WTC11 (cell line): ENCODE measurements at places on chromosomes 12 and 14.
A peak's percentile ranks its signal among the peaks of the same experiment; 100 is the strongest.

DNA sequence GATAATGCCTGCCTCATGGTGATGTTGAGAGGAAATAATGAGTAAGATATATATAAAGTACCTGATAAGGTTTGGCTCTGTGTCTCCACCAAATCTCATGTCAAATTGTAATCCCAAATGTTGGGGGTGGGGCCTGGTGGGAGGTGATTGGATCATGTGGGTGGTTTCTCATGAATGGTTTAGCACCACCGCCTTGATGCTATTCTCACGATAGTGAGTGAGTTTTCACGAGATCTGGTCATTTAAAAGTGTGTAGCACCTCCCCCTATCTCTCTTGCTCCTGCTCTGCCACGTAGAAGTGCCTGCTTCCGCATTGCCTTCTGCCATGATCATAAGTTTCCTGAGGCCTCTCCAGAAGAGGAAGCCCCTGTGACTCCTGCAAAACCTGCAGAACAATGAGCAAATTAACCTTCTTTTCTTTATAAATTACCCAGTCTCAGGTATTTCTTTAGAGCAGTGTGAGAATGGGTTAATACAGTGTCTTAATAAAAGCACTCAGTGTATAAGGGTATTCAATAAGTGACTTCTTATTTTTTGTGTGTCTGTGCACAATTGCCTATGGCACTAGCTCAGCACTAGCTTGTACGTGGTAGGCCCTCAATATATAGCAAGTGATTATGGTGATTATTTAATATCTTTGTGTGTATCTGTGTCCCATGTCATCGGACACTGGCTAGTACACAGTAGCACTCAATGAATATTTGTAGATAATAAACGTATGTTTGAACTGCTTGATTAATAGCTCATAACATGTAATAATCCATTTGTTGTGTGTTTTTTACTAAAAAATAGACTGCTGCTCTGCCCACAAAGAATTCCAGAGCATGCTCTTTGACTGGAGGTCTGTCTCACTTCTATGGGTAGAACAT lies 138.1 kb upstream of the LMNTD1 start:
- no peak for DNase-seq

- no peak for DNase-seq
These were observed 1.2 kb upstream of the GOLGA5 start for GRCh38 chr14:92792885-92793284.

GRCh38 chr12:82527165-82527780 lies 159.4 kb upstream of the TMTC2 start:
- DNase-seq = peak; percentile 16

- DNase-seq = no peak
These were observed 53.5 kb downstream of the SLC38A6 start for GRCh38 chr14:61034416-61035120.

DNA sequence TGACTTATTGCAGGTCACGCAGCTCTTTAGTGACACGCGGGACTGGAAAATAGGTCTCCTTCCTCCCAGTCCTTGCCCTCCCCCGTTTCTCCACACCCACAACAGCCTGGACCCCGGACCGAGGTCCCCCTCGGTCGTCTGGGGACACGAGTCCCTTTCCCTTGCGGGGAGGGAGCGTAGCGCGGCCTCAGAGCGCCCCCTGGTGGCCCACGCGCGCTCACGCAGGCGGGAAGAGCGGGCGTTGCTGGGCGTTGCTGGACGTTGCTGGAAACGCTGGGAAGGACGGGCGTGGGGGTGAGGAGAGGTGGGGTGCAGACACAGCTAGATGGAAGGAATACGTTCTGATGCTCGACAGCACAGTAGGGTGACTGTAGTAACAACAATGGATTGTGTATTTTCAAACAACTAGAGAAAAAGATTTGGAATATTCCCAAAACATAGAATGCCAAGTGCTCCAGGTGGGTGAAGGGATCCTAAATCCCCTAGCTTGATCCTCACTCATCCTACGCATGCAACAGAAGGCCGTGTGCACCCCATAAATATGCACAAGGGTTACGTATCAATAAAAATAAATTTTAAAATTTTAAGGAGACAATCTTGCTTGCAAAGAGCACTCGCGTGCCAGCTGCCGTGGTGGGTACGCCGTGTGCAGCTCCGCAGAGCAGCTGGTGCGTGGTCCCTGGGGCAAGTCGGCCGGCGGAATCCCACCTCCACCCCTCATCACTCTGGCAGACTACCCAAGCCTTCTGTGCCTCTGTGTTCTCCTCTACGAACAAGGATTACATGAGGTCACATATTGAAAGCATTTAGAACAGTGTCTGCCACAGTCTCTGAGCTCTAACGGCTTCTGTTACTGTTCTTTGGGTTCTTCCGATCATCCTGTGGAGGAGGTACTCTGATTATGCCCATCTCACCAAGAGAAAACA lies 87.4 kb downstream of the B4GALNT3 start:
- peak; percentile 81 for DNase-seq

- DNase-seq = no peak
These were observed 68.9 kb downstream of the NCOR2 start for GRCh38 chr12:124498275-124499189.

DNA sequence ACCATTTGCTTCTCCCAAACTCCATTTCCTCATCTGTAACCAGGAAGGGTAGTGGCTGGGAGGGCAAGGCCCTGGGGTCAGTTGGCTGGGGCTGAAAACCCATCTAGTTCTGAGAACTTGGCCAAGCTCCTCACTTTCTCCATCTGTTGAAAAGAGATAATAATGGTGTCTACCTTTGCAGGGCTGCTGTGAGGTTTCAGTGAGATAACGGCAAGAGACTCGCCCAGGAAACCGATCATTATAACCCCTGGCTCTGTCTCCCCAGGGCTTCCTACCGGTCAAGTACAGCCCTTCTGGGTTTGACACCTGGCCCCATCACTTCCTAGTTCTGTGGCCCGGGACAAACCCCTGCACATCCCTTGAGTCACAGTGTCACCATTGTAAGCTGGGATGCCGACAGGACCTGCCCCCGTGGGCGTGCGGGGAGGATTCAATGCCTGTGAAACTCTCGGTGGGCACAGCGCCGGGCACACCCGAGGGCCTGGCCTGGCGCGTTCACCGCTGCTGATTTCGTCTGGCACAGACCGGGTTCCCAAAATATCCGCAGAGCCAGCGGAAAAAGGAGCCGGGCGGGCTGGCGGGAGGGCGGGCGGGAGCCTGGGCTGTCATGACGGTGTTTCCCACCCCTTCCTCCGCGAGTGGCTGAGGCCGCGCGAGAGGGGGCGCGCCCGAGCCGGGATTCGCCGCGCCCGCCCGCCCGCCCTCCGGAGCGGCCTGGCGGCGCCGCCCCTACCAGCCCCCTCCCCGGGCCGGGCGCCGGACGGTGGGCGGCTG lies 4.4 kb downstream of the KMT5A start:
- peak; percentile 62 for DNase-seq

GRCh38 chr14:80844872-80845271 lies 96.7 kb downstream of the CEP128 start:
- no peak for DNase-seq

DNA sequence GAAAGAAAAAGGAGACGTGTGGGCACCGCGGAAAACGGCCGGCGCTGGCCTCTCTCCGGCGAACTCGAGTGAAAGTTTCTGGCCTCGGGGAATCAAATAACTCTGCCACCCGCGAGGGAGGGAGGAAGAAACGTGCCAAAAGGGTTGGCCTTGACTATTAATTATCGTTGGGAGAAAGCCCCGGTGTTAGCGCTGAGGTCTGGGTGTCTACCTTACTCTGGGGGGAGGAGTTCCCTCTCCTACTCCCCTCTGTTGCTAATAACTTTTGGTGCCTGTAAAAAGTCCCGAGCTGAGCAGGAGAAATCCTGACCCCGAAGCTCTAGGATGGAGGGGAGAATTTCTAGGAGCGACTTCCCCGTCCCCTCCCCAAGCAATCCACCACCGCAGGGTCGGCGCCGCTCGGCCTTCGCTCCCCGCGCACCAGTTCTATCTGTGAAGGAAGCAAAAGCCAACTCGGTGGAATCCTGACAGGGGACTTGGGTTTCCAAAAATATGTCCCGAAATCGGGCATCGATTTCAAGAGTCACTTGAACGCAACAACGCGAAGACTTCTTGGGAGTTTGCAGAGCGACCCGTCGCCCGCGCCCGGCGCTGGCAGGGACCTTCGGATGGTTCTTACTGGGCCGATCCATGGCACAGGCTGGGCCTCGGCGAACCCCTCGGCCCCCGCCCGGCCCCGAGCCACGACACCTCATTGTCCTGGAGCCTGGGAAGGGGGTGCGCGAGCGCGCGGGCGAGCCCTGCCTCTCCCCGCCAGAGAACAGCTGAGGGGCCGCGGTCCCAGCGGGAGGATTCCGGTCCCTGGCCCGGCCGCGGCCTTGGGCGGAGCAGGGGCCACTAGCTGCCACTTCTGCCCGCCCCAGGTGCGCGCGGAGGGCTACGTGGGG lies 1.7 kb downstream of the OTX2 start:
- peak; percentile 61 for DNase-seq

GRCh38 chr12:26128168-26128567 lies 3.3 kb upstream of the BHLHE41 start:
- no peak for DNase-seq

GRCh38 chr12:114160445-114160844 lies 194.3 kb upstream of the RBM19 start:
- DNase-seq = no peak

DNA sequence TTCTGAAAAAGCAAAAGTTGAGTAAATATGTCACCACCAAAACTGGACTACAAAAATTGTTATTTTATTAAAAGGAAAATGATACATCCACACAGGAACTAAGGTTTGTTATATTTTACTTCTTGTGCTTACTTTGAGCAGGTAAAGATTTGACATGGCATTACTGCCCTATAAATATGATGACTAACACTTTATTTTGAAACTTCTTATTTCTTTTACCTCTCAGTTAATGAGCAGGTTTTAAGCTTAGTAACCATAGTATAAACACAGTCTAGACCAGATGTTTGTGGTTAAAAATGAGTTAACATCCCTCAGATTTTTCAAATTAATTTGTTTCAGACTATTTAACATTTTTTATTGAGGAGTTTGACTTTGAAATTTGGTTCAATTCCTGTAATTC lies 862.5 kb upstream of the USP15 start:
- DNase-seq = no peak

DNA sequence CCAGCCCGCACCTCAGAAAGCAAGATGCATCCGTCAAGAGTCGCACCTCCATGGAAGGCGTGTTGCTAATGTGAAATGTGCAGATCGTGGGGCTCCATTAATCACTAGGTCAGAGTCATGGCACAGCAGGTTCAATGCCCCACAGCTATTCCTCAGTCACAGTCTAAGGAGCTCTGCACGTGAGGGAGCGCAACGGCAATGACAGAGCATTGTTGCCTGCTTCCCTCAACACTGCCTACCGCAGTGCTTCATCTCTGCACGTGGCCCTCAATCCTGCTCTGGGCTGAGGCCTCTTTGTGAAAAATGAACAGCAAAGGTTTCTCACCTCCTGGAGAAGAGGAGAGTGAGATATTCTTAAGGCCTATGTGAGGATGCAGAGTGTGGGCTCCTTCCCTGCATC lies 995.2 kb upstream of the TMEM132C start:
- no peak for DNase-seq

- DNase-seq = peak; percentile 69
These were observed 62.4 kb downstream of the GSC start for GRCh38 chr14:94707494-94707893.

GRCh38 chr12:105261010-105261409 lies 25.0 kb upstream of the APPL2 start:
- no peak for DNase-seq

DNA sequence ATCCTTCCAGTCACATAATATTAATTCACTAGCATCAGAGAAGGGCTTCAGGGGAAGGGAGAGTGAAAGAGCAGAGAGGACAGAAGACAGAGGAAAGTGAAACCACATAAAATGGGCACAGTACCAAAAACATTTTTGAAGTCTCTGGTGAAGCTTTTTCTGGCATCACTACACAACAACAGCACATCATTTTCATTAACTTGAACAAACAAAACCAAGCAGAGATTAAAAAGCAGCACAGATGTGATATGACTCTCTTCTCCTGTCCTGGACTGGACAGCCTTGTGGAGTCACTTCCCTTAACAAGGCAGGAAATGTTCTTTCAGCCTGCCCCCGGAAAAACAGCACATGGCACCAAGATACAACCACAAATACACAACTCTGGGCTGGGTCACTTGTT lies 112.0 kb downstream of the TSPAN8 start:
- DNase-seq = no peak

- DNase-seq = no peak
These were observed 111.2 kb upstream of the SLC38A2 start for GRCh38 chr12:46483572-46484395.

- DNase-seq = peak; percentile 64
These were observed 2.9 kb downstream of the ZFHX2 start for GRCh38 chr14:23548351-23549318.

GRCh38 chr12:121789800-121790728 lies 3.4 kb downstream of the RHOF start:
- DNase-seq = no peak

- no peak for DNase-seq
These were observed 7.2 kb downstream of the KLHL33 start for GRCh38 chr14:20428802-20429201.

DNA sequence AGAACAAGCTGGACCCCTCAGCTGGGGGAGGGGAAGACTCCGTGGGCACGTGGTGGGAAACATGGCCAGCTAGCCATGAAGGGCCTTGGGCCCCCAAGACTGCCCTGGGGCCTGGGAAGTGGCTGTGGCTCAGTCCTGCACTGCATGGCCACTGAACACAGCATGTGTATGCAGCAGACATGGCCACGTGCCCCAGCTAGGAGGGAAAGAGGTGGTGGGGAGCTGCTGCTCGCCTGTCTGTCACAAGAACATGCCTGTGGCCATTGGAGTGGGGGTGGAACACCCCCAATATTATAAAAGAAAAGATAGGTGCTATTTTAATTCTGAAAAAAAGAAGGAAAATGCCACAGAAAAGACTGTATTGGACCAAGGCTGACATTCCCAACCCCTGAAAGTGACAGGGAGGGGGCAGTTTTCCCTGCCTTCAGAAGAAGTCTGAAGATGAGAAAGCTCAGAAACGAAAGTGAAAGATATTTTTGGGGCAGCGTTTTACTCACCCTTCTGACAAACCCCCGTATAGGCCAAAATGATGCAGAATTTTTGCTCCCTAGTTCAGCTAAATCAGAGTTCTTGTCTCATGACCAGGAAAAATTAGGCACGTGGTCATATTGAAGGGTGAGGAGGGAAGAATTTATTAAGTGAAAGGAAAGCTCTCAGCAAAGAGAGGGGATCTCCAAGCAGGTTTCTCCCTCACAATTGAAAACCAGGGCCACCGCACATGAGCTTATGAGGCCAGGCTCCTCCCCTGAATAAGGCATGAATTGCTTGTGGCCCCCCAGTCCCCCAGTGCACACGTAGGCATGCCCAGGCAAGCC lies 35.2 kb upstream of the PCNX1 start:
- no peak for DNase-seq

DNA sequence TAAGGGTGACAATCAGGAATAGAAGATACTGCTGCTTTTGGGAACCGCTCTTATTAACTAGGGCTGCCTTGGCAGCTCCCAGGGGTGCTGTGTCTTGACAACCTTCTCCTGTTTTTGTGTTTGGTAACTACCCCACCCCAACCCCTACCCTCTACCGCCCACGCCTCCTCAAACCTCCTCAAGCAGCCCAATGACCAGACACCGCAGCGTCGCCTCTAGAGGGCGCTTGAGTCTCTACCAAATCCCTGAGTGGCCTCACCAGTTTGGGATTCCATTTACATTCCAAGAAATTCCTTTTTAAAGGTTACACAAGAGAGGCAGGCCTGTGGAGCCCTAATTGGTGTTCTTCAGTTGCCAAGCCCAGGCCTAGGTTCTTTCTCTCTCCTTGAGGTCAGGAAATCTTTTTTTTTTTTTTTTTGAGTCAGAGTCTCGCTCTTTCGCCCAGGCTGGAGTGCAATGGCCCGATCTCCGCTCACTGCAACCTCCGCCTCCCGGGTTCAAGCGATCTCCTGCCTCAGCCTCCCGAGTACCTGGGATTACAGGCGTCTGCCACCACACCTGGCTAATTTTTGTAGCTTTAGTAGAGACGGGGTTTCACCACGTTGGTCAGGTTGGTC lies 72.4 kb upstream of the USP44 start:
- DNase-seq = peak; percentile 88
